Body of pancreas (tissue), 4 donors: ENCODE measurements at places on chromosomes 6 and 20.

- no peak for DNase-seq
Measured at GRCh38 chr20:21312813-21313474, 9.8 kb downstream of the XRN2 start.

GRCh38 chr6:168711049-168711640 is 270.2 kb downstream of the SMOC2 start:
- DNase-seq: no peak

DNA sequence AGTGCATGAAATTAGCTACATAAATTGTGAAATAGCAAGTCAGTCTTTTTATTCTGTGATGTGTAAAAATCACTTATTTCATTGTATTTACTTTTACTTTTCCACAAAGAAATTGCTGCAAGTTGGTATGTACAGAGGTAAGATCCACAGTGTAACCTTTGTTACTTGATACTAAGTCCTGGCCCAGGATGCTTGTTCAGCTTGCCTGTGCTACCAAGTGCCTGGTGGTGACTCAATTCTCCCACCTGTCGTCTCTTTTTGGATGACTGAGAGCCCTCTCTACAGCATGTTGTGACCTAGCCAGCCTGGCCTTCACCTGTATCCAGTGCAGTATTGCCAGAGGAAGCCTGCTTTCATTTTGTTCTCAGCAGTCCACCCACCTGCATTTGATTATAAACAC is 54.9 kb downstream of the ANKRD6 start:
- no peak for DNase-seq

DNA sequence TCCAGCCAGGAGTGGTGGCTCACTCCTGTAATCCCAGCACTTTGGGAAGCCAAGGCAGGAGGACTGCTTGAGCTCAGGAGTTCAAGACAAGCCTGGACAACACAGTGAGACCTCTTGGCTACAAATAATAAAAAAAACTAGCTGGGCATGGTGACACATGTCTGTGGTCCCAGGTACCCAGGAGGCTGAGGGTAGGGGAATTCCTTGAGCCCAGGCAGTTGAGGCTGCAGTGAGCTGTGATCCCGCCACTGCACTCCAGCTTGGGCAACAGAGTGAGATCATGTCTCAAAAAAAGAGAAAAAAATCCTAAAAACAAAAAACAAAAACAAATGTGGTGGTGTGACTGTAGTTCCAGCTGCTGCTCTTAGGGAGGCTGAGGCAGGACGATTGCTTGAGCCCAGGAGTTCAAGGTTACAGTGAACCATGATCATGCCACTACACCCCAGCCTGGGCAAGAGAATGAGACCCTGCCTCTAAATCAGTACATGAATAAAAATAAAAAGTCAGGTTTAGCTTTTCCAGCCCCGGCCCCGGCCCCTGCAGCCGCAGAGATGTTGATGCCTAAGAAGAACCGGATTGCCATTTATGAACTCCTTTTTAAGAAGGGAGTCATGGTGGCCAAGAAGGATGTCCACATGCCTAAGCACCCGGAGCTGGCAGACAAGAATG is 13.5 kb upstream of the SNRPC start:
- DNase-seq: no peak

DNA sequence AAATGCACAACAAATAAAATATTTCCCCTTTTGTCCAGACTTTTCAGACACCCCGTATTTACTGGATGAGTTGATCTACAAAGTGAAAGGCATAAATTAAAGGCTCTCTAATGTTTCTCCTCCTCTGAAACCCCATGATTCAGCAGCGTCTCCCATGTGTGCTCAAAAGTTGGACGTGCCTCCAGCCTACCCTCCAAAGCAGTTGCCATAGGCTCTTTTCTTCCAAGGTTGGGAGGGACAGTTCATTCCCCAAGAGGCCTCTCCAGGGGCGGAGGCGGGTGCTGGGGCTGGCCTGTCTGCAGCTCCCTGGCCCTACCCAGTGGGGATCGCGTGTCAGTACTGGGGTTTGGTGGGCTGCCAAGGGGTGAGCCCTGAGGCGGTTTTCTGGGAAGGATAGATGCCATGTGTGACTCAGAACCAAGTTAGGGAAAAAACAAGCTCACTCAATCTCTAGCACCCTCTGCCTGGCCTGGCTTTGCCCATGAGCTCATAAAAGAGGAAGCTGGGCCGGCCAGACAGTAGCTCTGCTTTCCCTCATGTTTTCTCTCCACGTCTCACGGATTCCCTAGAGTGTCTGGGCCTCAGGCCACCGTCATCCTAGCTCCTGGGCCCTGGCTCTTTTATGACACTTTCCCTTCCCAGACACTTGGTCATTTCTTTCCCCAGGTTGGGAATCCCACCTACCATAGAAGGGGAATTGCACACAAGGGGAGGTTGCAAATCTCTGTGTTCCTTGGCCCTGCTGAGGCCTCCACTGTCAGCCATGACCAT is 8.0 kb upstream of the IER3 start:
- peak; percentile 86 for DNase-seq

- DNase-seq: no peak
Measured at GRCh38 chr6:24922170-24922569, 13.6 kb downstream of the RIPOR2 start.

DNA sequence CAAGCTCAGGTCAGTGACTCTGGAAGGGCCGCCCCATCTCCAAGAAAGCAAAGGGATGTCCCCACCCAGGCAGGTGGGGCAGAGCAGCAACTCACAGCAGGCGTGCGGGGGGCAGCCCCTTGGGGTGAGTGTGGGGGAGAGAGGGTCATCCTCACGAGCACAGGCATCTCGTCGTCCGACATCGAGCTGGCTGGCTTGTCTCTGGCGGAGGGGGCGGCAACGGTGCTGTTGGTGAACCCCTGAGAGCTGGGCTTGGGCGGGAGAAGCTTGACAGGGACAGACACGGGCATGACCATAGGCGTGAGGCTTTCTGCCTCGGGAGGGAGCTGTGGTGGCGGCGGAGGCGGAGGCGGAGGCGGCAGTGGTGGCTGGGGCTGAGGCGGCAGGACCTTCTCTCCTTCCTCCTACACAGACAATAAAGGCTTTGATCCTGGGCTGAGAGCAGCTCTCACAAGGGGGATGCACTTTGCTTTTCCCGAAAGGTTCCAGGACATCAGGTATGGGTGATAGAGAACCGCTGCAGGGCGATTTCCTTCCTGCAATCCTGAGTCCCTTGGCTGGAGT is 45.6 kb upstream of the MRPS10 start:
- DNase-seq: no peak

DNA sequence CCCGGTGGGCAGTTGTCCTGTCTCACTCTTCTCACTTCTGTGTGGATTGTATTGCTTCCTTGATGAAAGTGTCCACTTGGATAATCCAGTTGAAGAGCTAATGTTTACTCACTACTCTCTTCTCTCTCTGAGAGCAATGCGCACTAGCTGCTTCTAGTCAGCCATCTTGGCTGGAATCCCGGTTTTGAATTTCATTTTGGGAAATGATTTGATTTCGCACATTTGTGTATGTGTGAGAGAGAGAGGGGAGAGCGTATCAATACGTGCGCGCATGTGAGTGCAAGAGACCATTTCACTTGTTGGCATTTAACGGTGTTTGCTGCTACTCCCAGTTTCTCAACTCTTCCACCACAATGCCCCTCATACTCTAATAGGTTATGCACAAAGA is 67.8 kb downstream of the KLHL32 start:
- DNase-seq: no peak

- peak; percentile 39 for DNase-seq
Measured at GRCh38 chr20:2524709-2525506, 11.5 kb upstream of the TMC2 start.

DNA sequence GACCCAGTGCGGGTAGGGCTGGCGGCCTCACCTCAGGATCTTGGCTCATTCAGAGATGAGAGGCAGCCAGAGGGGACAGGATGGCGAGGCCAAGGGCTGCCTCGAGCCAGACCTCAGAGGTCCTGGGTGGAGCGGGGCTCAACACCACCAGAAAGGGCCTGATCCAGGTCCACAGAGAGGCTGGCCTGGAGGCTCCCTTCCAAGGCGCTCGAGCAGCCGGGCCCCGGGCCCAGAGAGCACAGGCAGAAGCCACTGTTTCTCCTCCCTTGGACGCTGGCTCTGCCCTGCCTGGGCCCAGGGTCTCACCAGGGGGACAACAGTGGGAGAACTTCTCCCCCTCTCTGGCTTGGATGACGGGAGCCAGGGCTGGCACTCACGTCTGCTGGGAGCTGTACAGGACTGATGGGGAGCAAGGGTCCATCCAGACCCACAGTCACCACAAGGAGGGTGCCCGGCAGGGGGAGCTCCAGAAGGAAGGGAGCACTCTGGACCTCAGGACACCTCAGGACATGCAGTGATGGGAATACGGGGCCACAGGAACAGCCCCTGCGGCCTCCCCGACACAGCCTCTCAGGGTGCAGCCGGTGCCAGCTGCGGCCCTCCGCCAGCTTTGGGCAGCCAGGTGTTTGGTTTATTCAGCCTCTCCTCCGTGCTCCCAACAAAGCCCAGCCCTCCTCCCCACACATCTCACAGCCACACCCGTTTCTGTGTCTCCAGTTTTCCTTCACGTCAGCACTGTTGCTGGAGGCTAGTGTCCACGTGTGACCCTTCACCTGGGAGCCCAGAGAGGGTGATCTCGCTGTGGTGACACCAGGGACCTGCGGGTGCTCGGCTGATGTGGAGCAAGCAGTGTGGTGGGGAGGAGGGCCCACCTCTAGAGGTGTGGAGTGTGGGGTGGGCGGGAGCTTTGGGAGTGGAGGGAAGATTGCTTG is 8.7 kb downstream of the RPS21 start:
- no peak for DNase-seq

DNA sequence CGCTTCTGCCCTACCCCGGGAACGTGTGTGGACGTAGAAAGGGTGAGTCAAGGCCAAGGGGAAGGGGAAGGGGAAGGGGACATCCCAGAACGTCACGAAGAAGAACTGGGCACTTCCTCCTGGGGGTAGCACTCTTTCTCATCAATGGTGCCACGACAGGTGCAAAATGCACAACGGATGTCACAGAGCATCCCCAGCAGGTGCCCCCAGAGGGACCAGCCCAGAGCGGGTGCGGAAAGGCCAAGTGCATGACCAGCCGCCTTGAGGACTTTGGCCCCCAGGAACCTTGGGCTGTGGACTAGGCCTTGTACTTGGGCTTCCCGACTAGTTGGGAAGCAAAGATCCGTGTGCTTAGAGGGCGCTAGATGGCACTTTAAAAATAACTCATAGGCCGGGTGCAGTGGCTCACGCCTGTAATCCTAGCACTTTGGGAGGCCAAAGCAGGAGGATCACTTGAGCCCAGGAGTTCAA is 12.1 kb upstream of the SRC start:
- DNase-seq: no peak

GRCh38 chr6:47308198-47308517 is 1.5 kb downstream of the TNFRSF21 start:
- no peak for DNase-seq

DNA sequence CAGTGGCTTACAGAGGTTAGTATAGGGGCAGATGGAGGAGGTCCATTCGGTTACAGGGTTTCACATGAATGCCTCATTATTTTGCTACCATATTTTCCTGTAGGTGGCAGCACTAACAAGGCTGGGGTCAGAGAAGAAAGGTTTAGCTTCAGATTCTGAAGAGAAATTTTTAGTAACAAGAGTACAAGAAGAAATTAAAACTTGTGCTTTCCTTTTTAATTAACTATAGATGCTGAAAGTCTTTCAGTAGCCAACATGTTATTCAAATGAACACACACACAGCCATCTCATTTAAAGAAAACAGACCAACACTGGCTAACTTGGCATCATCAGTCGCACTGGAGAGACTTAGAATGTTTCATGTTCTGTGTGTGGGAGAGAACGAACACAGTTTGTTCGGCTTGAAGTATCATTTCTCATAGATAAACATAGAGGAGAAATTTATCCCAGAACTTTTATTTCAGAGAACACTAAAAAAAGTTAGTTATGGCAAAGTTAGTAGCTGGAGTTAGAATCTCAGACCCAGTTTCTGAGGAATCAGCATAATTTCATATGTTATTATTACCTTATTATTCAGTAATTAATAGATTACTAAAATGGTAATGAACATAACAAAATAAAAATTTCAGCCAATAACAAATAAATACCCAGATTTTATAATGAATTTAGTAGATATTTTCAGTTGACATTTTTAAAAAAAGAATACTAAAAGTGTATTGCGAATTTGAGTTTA is 314.0 kb upstream of the RSPO3 start:
- peak; percentile 11 for DNase-seq

- no peak for DNase-seq
Measured at GRCh38 chr20:41125530-41126457, 11.5 kb upstream of the PLCG1 start.

DNA sequence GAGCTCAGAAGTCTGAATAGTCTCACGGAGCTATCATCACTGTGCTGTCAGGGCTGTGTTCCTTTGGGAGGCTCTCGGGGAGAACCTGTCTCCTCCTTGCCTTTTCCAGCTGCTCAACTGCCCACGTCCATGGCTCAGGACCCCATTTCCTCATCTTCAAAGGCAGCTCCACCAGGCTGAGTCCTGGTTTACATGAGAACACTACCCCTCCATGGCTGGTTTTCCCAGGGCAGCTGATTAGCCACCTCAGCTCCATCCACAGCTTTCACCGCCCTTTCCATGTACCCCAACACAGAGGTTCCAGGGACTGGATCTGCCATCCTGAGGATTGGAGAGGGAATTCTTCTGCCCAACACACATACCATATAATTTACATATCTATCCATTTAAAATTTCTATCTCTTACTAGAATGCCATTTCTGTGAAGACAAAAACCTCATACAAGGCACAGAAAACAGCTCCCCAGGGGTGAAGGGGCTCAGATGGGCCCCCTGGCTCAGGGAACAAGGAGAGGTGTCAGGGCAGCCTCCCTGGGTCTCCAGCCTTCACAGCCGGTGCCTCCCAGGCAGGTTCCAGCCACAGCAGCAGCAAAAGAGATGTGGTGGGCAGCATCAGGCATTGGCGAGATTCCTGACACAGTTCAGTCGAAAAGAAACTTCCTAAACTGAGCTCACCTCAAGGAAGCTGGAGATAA is 2.2 kb upstream of the RAET1E start:
- DNase-seq: no peak

- no peak for DNase-seq
Measured at GRCh38 chr20:54353292-54353691, 122.1 kb upstream of the DOK5 start.

DNA sequence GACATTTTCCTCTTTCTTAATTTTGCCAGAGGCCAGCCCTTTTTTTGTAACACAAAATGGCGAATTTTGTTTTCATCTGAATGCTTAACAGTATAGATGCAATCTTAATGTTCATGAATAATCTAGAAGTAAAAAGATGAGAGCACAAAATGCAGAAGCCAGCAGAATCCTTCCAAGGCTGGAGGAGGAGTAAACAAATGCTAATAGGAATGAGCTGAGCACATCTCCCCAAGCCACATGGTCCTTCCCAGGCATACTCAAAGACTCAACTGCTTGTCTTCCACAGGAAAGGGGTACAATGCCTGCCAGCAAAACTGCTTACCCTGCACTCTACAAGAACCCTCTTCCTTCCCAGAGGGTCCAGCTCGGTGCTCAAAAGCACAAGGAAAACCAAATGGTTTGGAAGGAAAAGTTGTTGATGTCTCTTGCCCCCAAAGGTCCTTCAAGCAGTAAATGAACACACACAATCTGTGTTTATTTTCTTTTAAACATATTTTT is 155.1 kb downstream of the MOXD1 start:
- DNase-seq: no peak

GRCh38 chr20:31972471-31973021 is 4.6 kb downstream of the XKR7 start:
- DNase-seq: no peak
